Fibroblast of the aortic adventitia (primary cell): ENCODE measurements at places on chromosomes 12 and 14. TPM values are rescaled to one million over a fixed set of nuclear protein-coding genes. Genes with fewer than 3 reads are reported as not detected.

GRCh38 chr14:105223770-105224544 lies 24.4 kb upstream of the BTBD6 start:
- no peak for DNase-seq

DNA sequence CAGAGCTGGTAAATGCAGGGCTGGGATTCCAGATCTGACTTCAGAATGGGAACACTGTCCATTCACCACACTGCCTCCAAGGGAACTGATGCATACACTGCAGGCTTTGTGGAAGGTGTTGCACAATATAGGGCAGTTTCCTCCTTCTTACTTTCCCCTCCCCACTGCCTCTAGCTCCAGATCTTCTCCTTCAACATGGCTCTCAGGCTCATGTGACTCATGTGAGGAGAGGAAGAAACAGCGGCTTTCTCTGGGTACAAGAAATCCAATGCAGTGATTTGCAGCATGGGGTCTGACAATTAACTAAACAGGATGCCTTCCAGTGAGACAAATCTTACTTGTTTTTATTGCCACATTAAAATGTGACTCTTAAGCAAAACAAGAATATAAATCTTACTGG lies 447.6 kb upstream of the CCDC196 start:
- DNase-seq, result peak; percentile 87

GRCh38 chr14:73788701-73789551 lies 62.7 kb upstream of the PTGR2 start:
- peak; percentile 42 for DNase-seq

Gene LRRC43
- total RNA-seq, result 0.74 and 3.5 TPM in 2 replicates

Gene ZFHX2
- 0.36 and 0.41 TPM in 2 replicates for total RNA-seq

Gene DDX23
- total RNA-seq, result 54.1 and 151 TPM in 2 replicates

Gene SLC10A1
- not detected in 2 replicates for total RNA-seq

DNA sequence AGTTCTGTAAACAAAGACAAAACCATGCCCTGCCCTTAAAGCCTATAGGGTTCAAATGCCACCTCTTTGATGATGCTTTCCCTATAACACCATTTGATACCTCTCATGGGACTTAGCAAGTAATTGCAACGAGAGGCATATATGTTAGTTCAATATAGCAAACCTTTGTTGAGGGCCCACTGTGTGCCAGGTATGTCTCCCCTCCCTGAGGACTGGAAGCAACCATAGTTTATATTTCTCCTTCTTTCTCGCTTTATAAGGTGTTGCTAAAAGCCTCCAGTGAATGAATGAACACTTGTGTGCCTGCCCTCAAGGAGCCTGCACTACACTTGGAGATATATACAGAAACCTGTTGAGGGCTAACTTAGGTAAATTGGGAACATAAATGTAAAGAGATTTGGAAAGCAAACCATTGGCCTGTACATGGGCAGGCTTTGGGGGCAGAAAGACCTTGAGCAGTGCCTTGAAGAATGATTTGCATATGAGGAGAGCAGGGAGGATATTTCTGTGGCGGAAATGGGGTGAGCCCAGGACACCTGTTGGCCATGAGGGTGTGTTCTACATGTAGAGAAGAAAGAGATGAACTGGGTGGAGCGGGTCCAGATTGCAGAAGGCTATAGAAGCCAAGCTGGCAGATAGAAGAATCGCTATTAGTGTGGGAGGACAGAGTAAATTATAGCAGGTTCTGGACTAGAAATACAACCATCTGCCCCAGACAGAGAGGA lies 1.8 kb upstream of the CKAP4 start:
- no peak for DNase-seq

- DNase-seq, result no peak
Measured at GRCh38 chr12:13913371-13913770, 68.0 kb downstream of the GRIN2B start.

GRCh38 chr12:56257071-56257470 lies 1.1 kb downstream of the ANKRD52 start:
- DNase-seq, result no peak

DNA sequence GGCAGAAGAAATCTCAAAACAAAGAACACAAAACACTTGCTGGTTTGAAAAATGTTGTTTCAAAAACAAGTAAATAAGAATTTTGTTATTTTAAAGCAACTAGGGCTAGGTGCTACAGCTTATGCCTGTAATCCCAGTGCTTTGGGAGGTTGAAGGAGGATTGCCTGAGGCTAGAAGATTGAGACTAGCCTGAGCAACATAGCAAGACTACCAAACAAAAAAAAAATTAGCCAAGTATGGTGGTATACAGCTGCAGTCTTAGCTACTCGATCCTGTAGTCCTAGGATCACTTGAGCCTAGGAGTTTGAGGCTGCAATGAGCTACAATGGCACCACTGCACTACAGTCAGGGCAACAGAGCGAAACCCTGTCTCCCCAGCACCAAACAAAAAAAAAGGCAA lies 32.6 kb upstream of the MTERF2 start:
- DNase-seq, result no peak

DNA sequence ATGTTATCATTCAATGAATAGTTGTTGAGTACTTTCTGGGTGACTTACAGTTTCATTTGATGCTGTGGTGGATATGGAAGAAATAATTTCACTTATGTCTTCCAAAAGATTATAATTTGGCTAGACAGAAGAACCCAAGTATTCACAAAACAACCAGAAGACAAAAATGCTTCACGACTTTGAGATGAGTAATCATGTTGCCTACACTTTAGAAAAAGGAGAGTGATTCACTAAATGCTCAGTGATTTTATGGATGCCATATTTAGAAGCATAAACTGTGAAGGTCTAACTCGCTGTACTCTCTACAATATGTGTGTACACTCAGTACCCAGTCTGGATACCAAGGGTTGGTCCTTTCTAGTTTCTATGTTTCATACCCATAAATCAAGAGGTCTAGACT lies 101.3 kb upstream of the E2F7 start:
- peak; percentile 8 for DNase-seq

Gene DACT1
- total RNA-seq, result 13.6 and 23.0 TPM in 2 replicates

DNA sequence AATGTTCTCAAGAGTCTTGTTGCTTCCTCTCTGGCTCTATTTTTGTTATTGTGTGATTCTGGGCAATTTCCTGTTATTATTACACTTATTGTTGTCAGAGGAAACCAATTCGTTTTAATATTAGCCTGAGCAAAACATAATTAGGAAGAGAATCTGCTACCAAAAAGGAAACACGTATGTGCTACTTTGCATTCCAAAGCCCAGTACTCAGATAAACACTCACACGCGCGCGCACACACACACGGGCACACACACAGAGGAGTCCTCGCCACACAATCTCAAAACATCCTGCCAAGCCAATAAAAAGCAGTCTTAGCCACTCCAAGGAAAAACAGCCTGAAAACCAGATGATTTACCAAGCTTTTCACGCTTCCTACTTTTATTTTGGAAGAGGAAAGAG lies 400.7 kb downstream of the NUAK1 start:
- no peak for DNase-seq

GRCh38 chr14:71359823-71360222 lies 452.6 kb downstream of the PCNX1 start:
- no peak for DNase-seq

DNA sequence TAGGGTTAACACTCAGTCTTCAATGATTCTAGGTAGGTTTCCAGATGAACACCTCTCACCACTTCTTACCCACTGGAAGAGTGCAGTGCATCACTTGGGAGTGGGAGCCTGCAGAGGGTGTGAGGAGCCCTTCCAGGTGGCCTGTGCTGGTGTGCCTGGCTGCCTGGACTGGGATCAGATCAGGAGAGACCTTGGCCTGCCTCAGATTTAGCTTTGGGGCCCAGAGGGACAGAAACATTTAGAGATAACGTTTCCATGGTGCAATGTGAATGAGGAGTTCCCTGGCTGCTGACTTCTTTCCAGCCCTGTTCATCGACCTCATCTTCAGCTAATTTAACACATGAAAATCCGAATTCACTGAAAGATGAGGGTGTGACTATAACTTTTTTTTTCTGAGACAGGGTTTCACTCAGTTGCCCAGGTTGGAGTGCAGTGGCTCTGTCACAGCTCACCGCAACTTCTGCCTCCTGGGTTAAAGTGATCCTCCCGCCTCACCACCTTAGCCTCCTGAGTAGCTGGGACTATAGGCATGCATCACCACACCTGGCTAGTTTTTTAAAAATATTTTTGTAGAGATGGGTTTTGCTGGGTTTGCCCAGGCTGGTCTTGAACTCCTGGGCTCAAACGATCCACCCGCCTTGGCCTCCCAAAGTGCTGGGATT lies 53.6 kb downstream of the SUSD6 start:
- DNase-seq, result peak; percentile 42

DNA sequence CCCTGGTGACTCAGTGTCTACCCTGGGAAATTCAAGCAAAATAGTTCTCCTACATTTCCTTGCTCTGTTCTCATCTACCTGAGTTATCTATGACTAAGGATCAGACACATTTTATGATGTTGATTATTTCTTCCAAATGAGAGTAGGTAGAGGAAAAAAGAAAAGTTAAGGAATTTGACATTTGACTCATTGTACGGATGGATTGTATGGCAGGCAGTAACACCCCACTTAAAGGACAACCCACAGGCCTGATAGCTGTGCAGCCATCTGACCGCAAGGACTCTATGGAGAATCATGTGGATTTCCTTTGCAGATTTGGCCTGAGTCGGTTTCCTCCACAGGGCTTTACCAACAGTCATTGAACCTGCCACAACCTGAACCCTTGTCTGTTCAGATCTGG lies 540.3 kb downstream of the BCL11B start:
- DNase-seq, result no peak

DNA sequence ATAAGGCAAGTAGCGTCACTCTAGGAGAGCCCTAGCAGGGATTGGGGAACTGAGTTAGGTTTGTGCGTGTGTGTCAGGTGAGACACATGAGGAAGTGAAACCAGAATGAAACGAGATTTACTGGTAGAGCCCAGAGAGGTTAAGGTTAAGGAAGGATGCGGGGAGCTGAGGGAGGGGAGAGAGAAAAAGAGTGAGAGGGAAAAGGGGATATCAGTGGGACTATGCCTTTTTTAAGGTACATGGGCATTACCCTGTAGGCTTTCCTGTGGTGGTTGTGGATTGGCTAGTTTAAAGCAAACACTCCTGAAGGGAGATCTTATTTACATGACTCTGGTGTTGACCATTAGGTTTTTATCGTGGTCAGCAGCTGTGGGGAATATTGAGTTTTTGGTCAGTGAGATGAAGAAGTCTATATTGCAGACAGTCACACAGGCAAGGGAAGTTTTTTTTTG lies 13.9 kb downstream of the ZDHHC17 start:
- no peak for DNase-seq

Gene KLHL33
- total RNA-seq, result 0.18 and 0.65 TPM in 2 replicates

DNA sequence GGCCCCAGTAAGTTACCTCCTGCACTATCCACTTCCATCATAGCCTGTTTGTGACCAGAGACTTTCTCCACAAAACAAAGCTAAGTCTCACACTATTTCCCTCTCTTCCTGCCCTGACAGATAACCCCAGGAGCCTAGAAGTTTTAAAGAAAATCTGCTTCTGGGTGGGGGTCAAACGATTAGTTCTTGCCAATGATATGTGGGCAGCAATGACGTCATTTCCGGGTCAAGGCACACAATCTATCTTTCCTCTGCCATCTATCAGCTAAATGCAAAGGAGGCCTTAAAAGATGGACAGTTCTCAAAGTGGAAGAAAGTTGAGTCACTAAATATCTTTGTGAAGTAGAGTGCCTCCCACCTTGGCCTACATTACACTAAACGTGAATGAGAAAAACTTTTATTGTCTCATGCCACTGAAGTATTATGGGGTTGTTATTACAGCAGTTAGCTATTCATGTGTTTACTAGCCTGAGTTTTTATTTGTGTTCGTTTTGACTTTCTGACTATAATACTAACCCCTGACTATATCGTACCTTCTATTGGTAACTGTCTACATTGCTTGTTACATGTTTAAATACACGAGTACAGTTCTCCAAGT lies 86.2 kb downstream of the DENND5B start:
- no peak for DNase-seq
